Activated CD8-positive, alpha-beta memory T cell treated with anti-CD3 and anti-CD28 coated beads for 48 hours (primary cell): ENCODE measurements at places on chromosomes 3 and 15.

DNA sequence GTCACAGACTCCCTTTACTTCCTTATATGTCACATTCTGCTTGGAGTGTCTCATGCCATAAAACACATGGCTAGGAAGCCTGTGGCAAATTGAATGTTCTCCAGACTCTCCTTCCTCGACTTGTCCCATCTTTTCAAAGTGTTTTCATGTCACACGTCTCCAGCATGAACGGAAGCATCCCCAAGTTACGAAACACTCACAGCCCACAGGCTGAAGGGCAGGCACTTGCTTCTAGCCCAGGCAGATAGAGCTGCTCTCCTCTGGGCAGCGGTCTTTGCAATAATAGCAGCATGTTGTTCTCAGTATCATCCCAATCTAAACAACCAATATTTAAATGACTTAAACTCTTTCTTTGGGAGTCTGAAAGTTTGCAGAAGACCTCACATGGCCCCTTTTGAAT, 85.3 kb upstream of the ADAMTS9 start:
- no peak for DNase-seq

DNA sequence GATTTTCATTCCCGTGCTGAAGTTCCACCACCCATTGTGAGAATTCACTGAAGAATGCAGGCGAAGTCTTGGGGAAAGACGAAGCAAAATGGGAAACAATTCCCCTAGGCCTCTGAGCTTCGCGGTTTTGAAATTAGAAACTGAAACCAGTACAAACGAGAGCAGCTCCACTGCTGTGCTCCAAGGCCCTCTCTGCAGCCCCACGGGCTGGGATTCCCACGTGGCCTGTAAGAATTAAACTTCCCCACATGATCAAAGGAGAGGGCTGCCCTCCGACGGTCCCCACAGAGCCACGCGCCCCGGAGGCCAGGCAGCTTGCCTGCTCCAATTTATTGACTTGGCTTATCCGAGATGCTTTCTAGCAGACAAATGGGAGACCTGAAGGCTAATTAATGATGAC, 144.0 kb downstream of the GREM1 start:
- DNase-seq, result no peak

- no peak for DNase-seq
Observed at GRCh38 chr3:8756671-8757070, 12.7 kb downstream of the OXTR start.

GRCh38 chr3:153889905-153890334, 231.3 kb upstream of the ARHGEF26 start:
- DNase-seq, result no peak

DNA sequence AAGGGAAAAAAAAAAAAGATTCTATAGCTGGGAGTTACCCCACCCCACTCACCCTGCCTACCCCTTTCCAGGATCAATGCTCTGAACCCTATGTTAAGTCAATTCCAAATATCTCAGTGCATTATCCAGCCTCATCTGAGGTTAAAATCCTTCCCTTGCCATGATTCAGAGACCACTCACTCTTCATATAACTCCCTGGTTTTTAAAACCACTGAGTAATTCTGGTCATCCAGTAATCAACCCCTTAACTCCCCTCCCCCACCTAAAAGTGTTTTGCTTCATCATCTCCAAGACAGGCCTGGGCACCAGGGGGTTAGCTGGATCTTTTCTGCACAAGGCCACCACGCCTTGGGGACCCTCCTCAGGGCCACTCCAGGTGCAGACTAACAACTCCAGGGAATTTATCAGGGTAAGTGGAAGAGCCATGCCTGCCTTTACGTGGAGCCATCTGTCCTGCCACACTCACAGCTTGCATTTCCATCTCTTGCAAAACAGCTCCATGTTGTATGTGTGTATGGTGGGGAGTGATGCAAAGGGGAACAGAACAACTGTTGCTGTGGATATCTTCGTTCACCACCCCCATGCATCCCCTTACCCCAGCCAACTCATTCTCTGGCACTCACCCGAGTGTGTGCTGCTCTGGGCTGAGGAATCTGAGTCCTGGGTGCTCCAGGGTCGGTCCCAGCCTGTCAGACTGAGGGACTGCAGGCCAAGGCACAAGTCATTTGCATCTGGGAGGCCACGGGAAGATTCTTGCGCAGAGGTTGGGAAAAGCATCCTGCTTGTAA, 30.7 kb upstream of the RPS17 start:
- no peak for DNase-seq

DNA sequence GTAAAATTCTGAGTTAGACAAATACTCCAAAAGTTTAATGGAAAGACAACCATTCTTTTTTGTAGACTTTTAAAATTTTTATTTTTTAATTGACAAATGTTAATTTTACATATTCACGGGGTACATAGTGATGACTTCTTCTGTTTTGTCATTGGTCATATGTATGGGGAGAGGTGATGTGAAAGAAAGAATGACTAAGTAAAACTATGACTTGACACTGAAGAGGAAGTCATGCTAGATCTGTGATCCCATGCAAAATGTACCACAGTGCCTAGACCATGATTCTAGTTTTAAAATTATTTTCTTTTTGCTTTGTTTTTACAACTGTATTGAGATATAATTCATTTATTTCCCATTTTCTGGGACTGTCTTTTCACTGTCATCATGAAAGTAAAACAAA, 281.6 kb downstream of the MBNL1 start:
- no peak for DNase-seq

GRCh38 chr3:52053307-52054304, 2.8 kb downstream of the DUSP7 start:
- no peak for DNase-seq

- no peak for DNase-seq
Observed at GRCh38 chr3:45952456-45952855, 9.2 kb downstream of the CXCR6 start.

DNA sequence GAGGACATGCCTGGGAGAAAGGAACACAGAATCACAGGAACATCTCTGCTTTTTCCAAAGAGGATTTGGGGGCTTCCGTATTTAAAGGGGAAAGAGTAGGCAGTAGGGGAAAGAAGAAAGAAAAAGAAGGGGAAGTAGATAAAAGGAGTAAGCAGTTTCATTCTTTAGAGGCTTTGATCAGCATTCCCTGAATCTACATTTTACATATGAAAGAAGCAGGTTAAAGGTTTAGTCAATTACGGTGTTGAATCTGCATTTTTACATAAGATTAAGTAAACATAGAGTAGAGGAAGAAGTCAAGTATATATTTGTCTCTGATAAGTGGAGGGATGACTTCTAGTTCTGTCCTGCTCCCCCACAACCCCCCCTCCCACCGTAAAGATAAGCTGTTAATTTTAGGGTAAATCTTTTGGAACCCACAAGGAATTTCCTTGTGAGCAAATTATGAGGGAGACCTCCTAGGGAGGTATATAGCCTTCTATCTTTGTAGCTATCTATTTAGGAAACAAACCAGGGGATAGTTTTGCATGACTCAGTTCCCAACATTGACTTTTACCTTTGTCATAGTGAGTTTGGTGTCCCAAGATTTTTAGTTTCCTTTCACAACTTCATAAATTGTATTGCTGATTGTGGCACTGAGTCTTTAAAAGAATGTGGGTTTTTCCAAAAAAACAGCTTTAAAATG, 8.7 kb upstream of the P2RY12 start:
- DNase-seq, result no peak
